ENCODE measurements at places on chromosomes 2 and 18.
A peak's percentile ranks its signal among the peaks of the same experiment; 100 is the strongest.

- DNase-seq = no peak
Measured at GRCh38 chr2:126936219-126936723, 37.6 kb downstream of the TEX51 start.

- no peak for DNase-seq
Measured at GRCh38 chr2:207974216-207974605, 51.1 kb downstream of the PLEKHM3 start.

- no peak for DNase-seq
Measured at GRCh38 chr2:72081451-72081850, 66.2 kb downstream of the CYP26B1 start.

- DNase-seq = no peak
Measured at GRCh38 chr2:143575340-143575739, 446.1 kb downstream of the ARHGAP15 start.

- DNase-seq = no peak
Measured at GRCh38 chr18:58507880-58508279, 121.0 kb downstream of the ALPK2 start.

DNA sequence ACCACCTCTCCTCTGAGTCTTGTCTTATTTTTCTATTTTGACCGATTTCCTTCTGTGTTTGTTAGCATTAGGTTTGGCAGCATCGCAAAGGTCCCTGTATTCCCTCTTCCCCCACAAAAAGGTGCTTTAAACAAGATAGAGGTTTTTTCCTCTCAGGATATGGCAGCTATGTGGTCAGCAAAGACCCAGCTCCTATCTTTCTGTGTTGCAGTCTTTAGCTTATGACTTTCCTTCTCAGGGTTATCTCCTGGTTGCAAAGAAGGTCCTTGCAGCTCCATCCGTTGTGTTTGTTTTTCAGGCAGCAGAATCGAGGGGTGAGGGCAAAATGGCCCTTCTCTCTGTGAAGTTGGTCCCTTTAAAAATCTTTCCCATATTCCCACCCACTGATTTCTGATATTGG is 38.4 kb downstream of the GALNT1 start:
- DNase-seq = no peak

GRCh38 chr2:104859766-104860450 is 6.0 kb downstream of the POU3F3 start:
- DNase-seq = peak; percentile 17

DNA sequence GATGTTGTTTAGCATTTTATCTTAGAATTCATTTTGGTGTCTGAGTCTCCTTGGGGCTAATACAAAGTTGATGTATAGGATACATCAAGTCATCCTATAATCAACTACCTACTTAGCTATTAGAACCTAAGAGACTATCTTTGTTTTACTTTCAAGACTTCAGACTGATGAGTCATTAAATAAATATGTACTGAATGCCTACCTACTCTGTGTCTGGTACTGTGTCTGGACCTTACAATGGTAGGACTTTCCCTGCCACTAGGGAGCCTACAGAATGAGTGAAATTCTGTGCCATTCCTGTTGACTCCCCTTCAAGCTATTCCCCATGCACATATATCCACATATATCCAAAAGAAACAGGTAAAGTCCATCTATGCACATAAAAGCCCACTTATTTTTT is 114.5 kb downstream of the ERBB4 start:
- no peak for DNase-seq

GRCh38 chr2:203591642-203592041 is 56.5 kb upstream of the RAPH1 start:
- no peak for DNase-seq

DNA sequence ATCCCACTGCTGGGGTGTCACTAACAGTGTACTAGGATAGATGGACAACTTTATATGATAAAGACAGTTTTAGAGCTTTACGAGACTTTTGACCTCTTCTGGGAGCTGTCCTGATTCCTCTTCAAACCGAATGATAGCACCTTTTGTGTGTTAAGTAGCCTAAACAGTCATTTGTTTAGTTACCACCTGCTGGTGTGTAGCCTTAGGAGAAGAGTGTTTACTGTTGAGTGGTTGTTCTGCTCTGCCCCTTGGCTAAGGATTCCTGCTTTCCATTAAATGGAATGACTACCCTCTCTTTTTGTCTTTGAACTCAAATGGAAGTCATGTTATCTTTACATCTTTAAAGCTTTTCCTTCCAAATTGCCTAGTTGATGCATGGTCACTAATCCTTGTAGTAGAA is 28.0 kb upstream of the MGAT5 start:
- no peak for DNase-seq

GRCh38 chr2:95074663-95075439 is 46.8 kb downstream of the MRPS5 start:
- DNase-seq = no peak

GRCh38 chr18:74066018-74066417 is 81.6 kb downstream of the FBXO15 start:
- DNase-seq = no peak

DNA sequence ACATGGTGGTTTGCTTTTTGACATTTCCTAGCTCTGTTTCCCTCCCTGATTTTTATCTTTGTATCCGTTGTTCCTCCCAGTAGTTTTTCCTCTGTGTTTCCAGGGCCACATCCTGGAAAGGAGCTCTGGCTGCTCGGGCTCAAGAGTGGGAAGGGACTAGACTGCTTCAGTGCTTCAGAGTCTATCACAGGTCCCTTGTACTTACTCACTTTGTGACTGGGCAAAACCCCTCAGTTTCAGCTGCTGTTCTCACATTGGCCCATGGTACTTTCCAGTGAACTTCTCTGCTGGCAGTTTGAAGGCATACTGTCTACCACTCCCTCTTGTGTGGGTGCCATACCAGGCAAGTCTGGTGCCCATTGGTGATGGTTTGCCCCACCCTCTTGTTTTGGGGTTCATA is 7.5 kb upstream of the STAMBP start:
- no peak for DNase-seq

- DNase-seq = no peak
Measured at GRCh38 chr2:27884601-27885000, 5.6 kb downstream of the RBKS start.

- peak; percentile 95 for DNase-seq
Measured at GRCh38 chr2:2846332-2847208, 515.5 kb upstream of the MYT1L start.

GRCh38 chr2:226868331-226869162 is 32.7 kb downstream of the RHBDD1 start:
- DNase-seq = no peak

DNA sequence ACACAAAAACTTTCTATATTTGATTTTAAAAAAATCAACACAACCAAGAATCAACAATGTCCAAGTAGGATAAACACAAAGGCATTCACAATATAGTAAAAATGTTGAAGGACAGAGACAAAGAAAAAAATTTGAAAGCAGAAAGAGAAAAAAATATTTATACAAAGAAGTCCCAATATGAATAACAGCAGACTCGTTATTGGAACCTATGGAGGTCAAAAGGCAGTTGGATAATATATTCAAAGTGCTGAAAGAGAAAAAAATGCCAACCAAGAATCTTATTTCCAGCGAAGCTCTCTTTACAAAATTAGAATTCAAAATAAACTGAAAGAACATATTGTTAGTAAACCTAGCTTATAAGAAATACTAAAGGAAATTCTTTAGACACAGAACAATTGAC is 859.5 kb downstream of the LRP1B start:
- DNase-seq = no peak

GRCh38 chr2:69549421-69549820 is 94.1 kb downstream of the AAK1 start:
- no peak for DNase-seq

GRCh38 chr2:222176890-222177289 is 121.9 kb downstream of the PAX3 start:
- no peak for DNase-seq

DNA sequence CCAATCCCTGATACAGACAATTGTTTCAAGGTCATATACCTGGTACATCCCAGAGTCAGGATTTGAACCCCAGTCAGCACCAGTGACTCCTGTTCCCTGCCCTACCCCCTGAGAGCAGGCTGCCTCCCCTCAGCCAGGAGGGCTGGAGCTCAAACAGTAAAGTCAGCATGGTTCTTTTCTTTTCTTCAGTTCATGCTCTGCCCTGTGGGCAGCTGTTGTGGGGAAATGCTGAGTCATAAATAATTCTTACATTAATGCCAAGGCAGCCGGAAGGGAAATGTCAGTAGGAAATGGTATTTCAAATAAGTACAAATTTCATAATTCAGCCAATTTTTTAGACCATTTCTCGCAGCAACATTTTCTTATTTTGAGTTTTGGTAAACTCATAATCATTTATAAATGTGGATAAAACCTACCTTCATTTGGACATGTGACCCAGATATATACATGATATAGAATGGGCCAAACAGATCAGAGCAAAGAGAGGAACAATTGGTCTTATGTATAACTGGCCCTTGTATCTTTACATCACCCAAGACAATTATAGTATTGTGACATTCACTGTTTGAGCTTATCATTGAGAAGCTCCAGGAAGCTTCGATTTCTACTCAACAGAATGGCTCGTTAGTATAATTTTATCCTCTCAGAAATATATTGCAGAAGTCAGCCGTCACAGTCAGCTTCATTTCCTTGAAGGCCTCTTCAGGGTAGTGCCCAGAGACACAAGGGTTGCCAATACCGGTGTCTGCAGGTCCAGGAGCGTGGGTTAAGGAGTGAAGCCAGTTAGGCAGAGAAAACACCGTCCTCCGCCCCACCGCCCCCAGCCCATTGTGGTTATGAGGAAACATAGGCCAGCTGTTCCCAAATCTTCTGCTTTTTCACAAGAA is 28.0 kb upstream of the SCYGR1 start:
- DNase-seq = no peak

GRCh38 chr2:166375195-166375735 is 479 bp downstream of the SCN9A start:
- no peak for DNase-seq

- no peak for DNase-seq
Measured at GRCh38 chr2:161068670-161069069, 91.6 kb upstream of the TANK start.

- no peak for DNase-seq
Measured at GRCh38 chr2:14923820-14924580, 291.5 kb downstream of the LRATD1 start.

GRCh38 chr2:10787176-10787968 is 25.2 kb downstream of the PDIA6 start:
- peak; percentile 9 for DNase-seq

DNA sequence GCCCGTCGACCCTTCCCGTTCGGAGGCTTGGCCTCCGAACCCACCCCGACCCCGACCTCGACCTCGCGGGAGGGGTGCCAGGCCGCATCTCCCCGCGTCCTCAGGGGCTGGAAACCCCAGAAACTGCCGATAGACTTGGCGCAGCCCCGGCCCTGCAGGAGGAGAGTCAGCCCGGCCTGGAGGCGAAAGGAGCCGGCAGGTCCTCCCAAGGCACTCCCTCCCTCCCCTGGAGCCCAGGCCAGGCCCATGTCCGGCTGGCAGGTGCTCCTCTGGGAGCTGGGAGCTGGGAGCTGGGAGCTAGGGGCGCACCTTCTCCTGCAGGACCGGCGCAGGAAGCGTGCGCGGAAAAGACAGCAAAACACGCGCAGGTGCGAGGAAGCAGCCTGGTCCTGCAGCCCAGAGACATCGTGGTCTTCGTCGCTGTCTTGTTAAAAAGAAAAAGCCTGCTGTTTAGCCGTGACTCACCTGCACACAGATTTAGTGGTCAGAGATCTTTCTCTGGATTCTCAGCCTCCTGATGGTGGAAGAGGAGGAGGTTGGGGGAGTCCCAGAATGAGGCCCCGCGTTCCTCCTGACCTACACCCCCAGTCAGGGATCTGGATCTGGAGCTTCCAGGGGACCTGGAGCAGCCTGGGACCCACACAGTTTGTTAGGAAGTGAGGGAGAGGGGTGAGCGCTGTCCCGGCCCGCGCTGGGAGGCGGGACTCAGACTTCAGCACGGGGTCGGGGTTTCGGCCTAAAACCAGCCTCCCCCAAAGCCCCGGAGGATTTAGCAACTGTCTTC is 660 bp upstream of the MBP start:
- DNase-seq = no peak

- DNase-seq = no peak
Measured at GRCh38 chr2:101500860-101501259, 25.9 kb upstream of the RFX8 start.

- DNase-seq = no peak
Measured at GRCh38 chr2:37984176-37984575, 59.1 kb downstream of the RMDN2 start.

GRCh38 chr2:176079831-176080539 is 3.8 kb downstream of the EVX2 start:
- DNase-seq = no peak

GRCh38 chr2:163554864-163555263 is 180.9 kb downstream of the FIGN start:
- DNase-seq = no peak

DNA sequence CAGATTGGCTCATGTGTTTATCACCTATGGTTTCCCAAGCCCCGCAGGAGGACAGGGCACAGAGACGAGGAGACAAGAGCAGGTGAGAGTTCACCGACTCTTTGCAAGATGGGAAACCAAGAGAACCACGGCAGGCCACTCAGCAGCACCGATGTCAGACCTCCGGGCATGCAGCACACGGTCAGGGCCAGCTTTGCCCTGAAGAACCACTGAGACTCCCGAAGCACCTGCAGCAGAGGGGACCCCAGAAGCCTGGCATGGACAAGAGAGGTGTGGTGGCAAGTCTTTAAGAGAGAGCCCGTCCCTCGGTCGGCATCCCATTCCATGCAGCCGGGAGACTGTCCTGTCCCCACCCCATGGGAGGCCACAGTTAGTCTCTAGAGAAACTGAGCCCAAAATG is 36.6 kb upstream of the TAF1B start:
- no peak for DNase-seq

GRCh38 chr2:232459419-232460035 is 3.6 kb downstream of the ALPI start:
- DNase-seq = no peak

- DNase-seq = peak; percentile 48
Measured at GRCh38 chr2:55111570-55112228, 61.4 kb upstream of the RTN4 start.

- DNase-seq = no peak
Measured at GRCh38 chr18:8169722-8170121, 439.5 kb upstream of the RAB12 start.

GRCh38 chr2:74768401-74768914 is 65.5 kb upstream of the HK2 start:
- DNase-seq = no peak

DNA sequence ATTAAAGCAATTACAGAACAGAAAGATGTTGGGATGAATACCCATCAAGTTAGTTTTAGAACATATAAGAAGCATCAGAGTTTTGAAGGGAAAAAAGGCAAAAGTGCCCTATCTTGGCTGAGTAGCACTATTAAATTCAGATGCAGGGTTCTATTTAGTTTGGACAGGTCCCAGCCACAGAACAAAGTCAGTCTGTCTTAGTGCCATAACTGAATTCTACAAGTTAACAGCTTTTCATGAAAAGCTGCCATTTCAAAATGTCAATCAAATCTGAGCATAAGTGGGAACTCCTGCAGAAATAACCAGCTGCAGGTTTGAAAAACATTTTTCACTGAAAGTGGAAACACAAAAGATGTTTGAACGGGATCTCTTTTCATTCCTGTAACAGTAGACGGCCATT is 160.4 kb downstream of the SRBD1 start:
- DNase-seq = no peak

- no peak for DNase-seq
Measured at GRCh38 chr2:161956738-161957137, 117.3 kb downstream of the DPP4 start.
